ENCODE measurements at places on chromosomes 5 and 9.

DNA sequence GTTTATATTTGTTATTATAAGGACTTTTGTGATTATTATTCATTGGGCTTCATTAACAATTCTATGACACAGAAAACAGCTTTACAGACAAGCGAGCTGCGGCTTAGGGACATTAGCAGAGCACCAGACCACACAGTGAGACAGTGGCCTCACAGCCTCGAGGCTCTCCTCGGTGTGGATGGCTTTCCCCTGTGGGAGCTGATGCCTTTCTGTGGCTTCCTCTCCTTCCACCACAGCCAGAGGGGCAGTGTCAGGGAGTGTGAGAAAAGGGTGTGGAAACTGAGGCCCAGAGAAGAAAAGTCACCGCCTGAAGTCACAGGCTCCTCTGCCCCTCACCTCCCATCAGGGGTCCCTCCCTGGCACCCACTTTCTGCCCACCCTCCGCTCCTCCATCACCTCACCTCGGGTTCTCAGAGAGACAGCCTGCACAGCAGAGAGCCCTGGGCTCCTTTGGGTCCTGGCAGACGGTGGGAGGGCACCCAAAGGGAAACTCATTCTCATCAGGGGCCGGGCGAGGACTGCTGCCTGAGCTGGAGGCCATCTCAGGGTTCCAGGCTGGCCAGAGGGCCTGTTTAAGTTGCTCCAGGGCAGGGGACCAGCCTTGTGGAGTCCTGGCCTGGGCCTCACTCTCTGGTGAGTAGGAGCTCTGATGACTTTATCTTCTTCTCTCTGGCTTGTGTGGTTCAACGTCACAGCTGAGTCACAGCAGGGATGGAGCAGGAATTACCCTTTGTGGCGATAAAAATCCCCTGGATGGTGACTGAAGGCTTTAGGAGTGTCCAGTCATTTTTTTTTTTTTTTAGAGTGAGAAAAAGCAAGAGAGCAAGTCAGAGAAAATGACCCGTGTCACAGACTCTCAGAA is 830 bp downstream of the TRAF1 start:
- DNase-seq = peak; percentile 23

DNA sequence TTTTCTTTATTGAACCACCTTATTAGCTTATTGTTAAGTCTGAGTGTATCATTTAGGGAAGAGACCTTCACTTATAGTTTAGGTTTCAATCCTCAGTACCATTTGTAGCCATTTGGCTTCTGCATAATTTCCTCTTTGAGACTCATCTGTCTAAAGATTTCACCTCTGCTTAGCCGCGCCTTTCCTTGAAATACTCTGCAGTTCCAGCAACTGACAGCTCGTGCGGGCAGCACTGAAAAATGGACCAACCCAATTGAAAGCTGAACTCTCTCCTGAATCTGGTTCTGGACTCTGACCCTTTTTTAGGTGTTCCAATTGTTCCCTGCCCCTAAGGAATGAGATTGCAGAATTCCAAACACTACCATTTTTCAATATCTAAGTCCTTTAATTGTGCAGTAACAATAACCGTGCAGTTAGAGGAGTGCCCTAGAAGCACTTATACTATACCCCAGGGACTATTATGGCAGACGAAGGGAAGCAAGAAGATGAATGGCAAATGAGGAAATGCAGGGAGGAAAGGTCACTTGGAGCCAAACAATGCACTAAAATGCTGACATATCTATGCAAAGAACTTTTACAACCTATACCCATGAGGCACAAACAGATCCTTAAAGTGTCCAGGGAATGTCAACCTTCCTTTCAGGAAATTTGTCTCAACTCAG is 50.1 kb upstream of the PDE4D start:
- DNase-seq = no peak

GRCh38 chr9:115063058-115063845 is 54.7 kb downstream of the TNC start:
- peak; percentile 46 for DNase-seq

GRCh38 chr9:85332487-85332886 is 409.3 kb downstream of the AGTPBP1 start:
- peak; percentile 8 for DNase-seq

- no peak for DNase-seq
Observed at GRCh38 chr5:17816505-17816904, 182.2 kb downstream of the TAF11L14 start.

DNA sequence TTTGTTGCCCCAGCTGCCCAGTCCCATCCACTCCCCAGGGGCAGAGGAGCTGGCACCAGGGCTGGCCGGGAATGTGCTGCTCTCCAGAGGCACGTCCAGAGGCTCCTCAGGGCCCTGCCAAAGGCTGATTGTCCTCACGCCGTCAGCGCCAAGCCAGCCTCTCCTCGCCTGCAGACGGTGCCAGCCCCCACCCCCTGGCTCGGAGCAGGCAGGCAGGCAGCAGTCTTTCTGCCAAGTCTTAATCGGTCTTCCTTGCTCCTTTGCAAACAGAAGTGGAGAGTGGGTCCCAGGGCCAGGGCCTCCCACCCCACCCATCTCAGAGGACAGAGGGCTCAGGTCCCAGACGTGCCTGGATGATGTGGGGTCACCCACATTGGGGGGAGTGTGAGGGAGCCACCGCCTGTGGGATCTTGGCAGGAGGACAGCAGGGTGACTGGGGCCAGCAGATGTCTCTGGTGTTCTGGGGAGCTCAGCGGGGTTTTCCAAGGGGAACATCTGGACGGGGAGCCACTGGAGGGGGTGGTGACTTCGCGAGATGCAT is 36.3 kb downstream of the FAM163B start:
- no peak for DNase-seq

GRCh38 chr5:146644831-146645230 is 128.8 kb upstream of the GPR151 start:
- DNase-seq = no peak

DNA sequence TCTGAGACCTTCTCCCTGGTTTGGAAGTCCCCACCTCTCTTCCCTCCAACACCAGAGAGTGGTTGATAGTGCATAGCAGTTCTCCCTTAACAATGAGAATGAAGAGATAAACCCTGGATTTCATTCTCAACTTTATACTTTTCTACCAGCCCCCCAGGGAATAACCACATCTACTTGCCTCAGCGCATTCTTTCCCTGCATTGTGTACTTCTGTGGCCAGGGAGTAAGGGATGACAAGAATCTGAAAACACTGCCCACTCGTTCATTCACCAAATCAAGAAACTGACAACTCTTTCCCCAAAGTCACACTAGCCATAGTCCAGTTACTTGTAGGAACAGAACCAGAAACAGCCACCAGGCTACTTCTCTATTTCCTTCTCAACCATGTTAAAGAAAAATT is 46.0 kb upstream of the SPIN1 start:
- DNase-seq = no peak

DNA sequence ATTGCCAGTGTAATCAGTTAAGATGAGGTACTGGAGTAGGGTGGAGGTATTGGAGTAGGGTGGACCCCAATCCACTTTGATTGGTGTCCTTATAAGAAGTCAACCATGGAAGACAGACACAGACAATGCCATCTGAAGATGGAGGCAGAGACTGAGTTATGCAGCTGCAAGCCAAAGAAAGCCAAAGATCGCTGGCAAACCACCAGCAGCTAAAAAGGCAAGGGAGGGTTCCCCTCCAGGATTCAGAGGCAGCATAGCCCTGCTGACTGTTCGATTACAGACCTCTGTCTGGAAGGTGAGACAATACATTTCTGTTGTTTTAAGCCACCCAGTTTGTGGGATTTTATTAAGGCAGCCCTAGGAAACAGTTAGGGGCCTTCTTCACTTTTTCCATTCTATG is 30.5 kb upstream of the CKMT2 start:
- DNase-seq = no peak

DNA sequence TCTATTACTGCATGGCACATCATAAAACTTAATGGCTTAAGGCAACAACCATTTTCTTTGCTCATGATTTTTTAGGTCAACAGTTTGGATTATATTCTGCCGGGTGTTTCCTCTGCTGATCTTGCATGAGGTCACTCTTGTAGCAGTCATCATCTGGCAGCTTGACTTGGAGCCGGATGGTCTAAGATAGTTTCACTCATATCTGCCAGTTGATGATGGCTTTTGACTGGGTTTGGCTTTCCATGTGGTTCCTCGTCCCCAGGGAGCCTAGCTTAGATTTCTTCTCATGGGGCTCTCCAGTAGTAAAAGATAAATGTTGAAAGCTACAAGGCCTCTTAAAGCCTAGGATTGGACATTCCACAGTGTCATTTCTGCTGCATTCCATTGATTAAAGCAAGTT is 27.4 kb downstream of the LNPEP start:
- peak; percentile 12 for DNase-seq

- no peak for DNase-seq
Observed at GRCh38 chr9:121288673-121289025, 20.7 kb downstream of the GSN start.

DNA sequence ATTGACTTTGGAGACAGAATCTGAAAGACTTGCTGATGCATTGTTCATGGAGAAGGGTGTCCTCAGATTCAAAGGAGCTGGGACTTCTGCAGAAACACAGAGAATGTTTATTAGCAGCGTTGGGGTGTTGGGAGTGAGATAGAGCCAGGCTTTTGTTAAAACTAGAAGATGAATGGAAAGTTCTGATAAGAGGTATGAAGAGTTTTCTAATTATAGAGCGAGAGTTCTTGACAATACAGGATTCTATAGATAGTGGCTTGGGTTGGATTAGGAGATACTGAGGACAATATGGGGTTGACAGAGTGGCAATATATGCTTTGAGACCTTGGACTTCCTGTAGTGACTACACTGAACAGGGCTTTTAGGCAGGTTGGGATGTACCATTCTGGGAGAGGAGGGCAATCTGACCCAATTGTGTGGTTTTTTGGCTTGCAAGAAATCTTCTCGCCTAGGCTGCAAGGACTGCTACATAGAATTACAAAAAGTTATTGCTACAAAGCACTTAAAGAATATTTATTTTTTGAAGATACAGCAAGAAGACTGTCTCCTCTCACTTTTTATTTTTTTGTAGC is 83.1 kb downstream of the FER start:
- DNase-seq = no peak

GRCh38 chr5:31476738-31477141 is 55.2 kb downstream of the DROSHA start:
- DNase-seq = no peak

- no peak for DNase-seq
Observed at GRCh38 chr5:108024986-108025385, 354.2 kb upstream of the EFNA5 start.

GRCh38 chr9:120775859-120776258 is 17.4 kb downstream of the FBXW2 start:
- DNase-seq = no peak

DNA sequence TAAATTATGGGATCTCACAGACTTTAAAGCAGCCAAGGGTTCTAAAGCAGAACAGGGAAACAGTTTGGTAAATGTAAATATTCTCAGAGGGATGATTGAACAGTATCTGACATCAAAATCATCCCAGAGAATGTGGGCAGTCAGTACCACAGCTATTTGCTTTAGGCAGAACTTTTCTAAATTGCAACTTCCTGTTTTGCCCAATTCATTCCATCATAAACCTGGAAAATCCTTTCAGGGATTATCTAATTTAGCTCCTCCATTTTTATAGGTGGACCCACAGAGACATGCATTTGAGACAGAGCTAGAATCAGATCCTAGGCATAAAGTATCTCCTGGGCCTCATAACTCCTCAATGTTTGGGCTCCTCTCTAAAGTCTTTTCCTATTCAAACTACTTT is 12.4 kb downstream of the NR6A1 start:
- no peak for DNase-seq

- no peak for DNase-seq
Observed at GRCh38 chr5:108028412-108028811, 353.5 kb downstream of the FBXL17 start.

DNA sequence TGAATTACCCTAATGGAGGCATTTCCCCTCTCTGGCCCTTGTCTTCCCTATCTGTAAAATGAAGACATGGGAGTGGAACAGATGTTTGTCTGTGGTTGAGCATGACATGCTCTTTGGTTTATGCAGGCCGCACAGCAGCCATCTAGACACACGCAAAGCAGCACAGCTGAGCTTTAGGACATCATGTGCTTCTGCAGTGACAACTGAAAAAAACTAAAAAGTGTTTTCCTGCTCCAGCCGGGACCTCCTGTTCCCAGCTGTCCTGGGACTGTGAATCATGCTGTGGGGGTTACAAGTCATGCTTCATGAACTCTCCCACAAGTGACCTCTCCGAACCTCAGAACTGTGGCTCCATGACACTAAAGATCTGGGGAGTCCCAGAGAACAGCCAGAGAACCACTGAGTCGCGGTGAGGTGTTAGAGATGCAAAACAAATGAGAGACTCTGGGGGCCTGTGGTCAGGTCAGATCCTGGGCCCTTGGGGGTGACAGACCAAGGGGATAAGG is 1.7 kb downstream of the SMIM3 start:
- no peak for DNase-seq

DNA sequence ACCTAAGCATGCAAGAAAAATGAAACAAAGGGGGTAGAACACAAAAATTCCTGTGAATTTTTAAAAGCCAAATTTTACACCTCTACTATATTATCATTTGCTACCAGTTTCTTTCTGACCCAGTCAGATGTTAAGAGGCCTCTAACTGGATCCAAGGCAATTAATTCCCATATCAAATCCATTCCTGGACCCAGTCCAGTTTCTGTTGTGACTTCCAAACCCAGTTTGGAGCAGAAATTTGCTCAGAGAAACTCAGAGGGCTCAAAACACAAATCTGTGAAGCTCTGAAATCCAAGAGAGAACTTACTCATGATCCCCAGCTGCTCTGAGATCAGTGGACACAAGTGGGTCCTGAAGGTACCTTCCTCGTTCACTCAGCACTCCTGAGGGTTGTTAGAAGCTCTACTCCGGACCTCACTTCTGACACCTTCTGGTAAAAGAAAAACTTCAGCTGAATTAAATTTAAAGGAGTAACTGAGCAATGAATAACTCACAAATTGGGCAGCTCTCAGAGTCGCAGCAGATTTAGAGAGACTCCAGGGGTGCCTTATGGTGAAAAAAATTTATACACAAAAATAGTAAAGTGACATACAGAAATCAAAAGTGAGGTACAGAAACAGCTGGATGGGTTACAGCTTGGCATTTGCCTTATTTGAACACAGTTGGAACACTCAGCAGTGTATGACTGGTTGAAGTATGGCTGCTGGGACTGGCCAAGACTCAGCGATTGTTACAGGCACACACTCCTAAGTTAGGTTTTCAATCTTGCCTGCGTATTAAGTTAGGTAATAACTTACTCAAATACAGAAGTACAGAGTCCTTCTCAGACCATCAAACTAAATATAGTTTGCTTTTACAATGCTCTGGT is 32.4 kb downstream of the INSL4 start:
- DNase-seq = peak; percentile 32
